Activated T-helper 1 cell treated with anti-CD3 and anti-CD28 coated beads, Interleukin-12 subunit alpha, Interleukin-12 subunit beta, Interleukin-2, Interleukin-4 antibody, amounts not matched to agents 30 ng/mL and 10 ng/mL and 1 ng/mL, durations not matched to agents 14 hours and 24 hours and 36 hours (primary cell): ENCODE measurements at places on chromosomes 3 and 15.
A peak's percentile ranks its signal among the peaks of the same experiment; 100 is the strongest.

GRCh38 chr3:54819946-54820345 is 107.9 kb downstream of the LRTM1 start:
- DNase-seq = no peak

DNA sequence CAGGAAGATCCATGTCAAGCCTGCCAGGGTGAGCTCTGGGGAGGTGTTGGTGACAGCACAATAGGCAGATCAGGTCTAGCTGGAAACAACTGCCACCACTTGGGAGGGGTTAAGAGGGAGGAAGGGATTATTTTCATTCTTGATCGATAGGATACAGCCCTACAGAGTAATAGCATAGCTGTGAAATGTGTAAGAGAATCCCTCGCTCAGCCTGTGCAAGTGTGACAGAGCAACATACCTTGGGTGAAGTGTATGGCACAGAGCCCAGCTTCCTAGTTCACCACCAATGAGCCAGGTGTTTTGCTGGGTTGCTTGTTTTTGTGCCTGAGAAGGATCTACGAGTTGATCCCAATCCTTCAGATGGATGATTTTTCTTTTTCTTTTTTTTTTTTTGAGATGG is 9.2 kb upstream of the DCUN1D1 start:
- DNase-seq = no peak

DNA sequence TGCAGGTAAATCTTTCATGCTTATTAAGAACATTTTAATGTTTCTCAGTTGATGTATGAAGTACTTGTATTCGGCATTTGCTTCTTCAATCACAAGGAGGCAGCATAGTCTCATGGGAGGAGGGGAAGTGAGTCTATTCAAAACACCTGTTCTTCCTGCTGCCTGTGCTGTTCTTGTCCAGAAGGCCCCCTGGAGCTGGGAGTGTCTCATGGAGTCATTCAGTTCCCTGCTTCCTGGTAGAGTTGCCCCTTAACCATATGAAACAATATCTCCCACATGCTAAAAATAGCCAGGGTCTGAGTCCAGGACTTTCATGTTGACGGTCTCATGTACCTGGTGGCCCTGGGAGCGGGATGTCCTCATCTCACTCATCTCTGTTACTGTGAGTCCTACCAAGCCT is 15.5 kb upstream of the PPP1R2 start:
- no peak for DNase-seq

DNA sequence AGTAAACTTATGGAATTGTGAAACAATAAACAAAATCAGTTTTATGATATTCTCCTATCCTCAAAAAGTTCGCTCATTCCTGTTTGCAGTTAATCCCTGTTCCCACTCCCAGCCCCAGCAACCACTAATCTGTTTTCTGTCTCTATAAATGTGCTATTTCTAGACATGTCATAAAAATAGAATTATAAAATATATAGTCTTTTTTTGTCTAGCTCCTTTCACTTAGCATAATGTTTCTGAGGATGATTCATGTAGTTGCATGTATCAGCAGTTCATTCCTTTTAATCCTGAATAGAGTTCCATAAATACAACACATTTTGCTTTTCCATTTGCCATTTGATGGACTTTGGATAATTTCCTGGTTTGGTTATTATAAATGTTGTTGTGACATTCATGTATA is 140.0 kb downstream of the KCNAB1 start:
- no peak for DNase-seq

- DNase-seq = no peak
These were observed 105.9 kb downstream of the B3GALNT1 start for GRCh38 chr3:160999274-160999673.

GRCh38 chr3:15653321-15653720 is 51.8 kb downstream of the BTD start:
- DNase-seq = no peak

- DNase-seq = no peak
These were observed 174.2 kb downstream of the NR1D2 start for GRCh38 chr3:24119321-24119751.

DNA sequence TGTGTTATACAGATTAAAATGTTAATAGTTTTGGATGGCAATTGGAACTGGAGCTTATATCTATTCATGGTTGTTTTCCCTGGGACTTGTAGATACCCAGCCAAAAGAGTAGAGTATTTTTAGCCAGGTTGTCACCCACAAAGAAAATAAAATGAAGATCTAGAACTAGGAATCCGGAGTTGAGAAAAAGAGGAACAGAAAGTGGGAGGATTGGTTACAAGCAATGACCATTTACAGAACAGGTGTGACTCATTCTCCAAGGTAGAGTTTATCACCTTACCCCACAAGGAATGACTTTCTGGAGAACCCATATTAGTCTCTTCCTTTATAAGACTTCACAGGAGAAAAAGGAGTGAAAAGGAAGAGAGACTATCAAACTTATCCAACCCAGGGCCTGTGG is 99.8 kb downstream of the TMEM108 start:
- DNase-seq = no peak

GRCh38 chr3:81666502-81667121 is 94.8 kb downstream of the GBE1 start:
- DNase-seq = no peak

DNA sequence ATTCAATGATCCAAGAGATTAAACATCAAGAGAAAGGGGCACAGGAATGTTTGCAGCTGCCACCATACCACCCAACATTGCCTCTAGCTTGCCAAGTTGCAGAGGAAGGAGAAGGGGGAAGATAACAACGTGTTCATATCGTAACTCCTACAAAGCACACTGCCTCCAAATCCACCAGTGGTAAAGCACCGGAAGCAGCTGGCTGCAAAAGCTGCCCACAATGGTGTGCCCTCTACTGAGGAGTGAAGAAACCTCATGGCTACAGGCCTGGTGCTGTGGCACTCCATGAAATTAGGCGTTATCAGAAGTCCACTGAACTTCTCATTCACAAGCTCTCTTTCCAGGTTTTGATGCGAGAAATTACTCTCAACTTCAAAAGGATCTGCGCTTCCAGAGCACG is 263.9 kb upstream of the STT3B start:
- no peak for DNase-seq

GRCh38 chr3:53154881-53155285 is 6.1 kb upstream of the PRKCD start:
- no peak for DNase-seq

DNA sequence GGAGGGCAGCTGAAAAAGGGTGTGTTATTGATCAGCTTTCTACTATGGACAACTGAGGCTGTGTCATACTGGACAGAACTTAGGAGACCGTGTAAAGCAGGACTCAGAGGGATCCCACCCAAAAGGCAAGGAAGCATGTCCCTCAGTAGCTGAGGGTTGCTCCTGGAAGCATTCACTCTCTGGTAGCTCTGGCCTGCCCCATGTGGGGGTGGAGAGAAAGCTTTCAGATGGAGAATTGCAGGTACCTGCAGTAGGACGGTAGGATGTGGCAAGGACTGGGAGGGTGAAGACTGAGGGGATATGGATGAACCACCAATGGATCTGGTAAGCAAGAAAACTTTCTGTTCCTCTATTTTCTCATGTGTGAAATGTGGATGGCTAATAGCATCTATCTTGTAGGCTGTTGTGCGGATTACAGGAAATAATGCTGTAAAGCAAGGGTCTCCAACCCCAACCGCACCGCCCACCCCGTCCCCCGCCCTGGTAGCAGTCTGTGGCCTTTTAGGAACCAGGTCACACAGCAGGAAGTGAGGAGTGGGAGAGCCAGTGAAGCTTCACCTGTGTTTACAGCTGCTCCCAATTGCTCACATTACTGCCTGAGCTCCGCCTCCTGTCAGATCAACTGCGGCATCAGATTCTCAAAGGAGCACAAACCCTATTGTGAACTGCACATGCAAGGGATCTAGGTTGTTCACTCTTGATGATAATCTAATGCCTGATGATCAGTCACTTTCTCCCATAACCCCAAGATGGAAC is 157.7 kb upstream of the PROK2 start:
- no peak for DNase-seq

GRCh38 chr3:71117572-71118247 is 465.8 kb downstream of the FOXP1 start:
- no peak for DNase-seq

DNA sequence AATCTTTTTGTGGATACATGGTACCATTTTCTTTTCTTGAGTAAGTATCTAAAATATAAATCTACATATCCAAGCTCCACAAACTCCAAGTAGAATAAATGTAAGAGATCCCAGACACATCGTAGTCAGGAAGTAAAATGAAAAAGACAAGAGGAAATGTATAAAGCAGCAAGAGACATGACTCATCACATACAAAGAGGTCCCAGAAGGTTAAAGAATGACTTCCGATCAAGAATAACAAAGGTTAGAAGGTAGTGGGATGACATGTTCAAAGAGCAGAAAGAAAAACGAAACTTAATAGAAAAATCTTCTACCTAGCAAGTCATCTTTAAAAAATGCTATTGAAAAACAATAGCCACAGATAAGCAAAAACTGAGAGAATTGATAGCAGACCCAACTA is 705.8 kb downstream of the NR2F2 start:
- no peak for DNase-seq

DNA sequence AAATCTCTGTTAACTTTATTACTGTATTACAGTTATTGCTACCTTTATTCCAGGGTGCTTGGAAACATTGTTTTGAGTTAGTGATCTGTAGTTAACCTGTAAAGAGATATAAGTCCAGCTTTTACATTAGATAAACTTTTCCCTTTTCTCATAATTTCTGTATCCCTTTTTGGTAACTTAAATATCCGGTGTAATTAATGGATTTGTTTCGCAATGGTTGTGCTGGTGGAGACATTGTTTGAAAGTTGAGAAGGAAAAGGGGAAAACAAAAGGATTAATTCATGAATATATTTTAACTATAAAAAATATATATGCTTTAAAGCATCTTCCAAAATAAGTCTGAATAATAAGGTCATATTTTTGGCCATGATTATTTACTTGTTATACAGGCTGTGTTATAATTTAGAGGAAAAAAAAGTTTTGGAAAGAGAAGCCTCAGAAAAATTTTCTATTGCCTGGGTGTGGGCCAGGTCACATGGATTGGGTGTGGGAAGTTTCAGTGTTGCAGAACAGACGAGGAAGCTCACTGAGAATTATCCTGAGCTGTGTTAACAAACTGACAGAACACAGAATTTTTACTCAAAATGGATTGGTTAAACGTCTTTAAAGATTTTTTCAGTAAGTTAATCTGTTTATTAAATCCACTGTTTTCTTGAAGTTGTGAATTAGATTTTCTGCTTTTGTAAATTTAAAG is 27.7 kb upstream of the IL20RB start:
- no peak for DNase-seq

GRCh38 chr3:30343861-30344260 is 262.5 kb upstream of the TGFBR2 start:
- DNase-seq = no peak

GRCh38 chr3:57078635-57079473 is 18.4 kb downstream of the SPATA12 start:
- no peak for DNase-seq

GRCh38 chr3:89908711-89909213 is 801.3 kb downstream of the EPHA3 start:
- no peak for DNase-seq

GRCh38 chr15:51798281-51798680 is 31.2 kb upstream of the TMOD3 start:
- DNase-seq = no peak

GRCh38 chr3:12929801-12930200 is 88.4 kb upstream of the RPL32 start:
- DNase-seq = no peak

DNA sequence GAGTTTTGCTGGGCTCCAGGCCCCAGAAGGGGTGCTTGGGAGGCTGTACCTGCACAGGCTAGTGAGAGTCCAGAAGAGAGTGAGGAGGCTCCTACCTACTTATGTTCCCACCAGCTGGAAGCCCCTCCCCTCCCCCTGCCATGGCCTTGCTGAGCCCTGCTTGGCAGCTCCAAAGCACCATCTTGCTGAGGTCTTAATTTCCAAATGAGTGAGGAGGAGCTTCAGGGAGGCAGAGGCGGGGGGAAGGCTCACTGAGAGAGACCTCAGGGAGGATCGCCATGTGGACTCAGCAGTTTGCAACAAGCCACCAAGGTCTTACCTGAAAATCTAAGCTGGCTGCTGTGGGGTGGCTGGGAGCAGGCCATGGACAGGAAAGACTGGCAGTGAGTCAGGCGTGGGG is 8.7 kb upstream of the CACNA2D2 start:
- DNase-seq = no peak

GRCh38 chr3:58839187-58839586 is 172.6 kb upstream of the FAM3D start:
- DNase-seq = no peak

DNA sequence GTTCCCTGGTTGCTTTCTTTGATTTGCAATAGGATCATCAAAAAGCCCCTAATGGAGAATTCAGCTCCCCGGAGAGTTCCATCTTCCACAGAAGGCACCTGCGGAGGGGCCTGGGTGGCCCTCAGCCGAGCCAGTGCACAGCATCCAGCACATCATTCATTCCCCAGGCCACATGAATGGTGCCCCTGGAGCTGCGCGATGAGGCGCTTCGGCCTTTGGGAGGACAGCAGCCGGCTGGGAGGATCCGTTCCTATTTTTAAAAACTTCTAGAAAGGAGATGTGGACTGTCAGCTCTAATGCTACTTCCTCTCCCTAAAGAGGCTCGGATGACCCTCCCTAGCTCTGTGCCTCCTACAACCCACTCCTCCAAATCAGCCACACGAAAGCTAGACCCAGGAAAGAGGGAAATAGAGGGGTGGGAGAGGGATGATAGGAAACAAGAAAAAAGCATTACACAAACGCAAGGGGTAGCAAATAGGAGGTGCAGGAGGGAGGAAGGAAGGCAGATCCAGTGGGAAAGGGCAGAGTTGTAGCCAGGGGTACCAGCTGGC is 20.3 kb downstream of the EHD4 start:
- DNase-seq = no peak

DNA sequence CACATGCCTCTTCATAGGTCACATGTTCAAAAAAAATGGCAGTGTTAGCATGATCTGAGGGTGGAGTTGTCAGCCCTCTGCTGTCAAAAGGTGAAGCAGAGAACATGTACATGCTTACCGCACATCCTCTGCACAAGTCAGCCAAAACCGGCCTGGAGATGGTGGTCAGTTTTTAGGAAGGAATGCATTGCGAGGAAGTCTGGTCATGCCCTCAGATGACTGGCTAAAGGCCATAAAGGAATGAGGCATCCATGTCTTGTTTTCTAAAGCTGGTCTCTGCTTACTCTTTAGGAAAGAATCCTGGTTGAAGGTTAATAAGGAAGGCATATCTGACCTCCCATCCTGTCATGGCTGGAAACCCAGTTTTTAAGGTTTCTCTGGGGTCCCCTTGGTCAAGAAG is 292.0 kb upstream of the CCDC54 start:
- DNase-seq = no peak

DNA sequence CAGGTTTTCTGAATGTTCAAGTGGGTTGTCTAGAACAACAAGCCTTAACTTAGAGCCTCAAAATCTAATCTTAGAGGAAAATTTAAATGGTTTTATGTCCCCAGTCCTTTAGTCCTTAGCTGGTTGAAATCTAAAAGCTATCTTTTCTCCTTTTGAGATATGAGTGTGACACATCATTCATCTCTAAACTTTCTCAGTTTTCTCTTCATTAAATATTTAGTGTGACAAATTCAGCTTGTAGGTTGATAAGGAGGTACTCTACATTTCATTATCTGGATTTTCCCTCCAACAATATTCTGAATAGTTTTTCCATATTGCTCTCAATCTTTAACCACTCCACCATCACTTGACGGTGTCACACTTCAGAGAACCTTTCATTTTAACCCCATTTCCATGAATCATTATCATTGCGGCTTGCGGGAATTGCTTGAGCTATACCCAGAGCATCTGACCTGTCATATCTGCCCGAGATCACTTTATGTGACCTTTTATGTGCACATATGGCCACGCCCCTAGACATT is 16.1 kb upstream of the ATP8B4 start:
- peak; percentile 73 for DNase-seq
